ENCODE measurements at places on chromosomes 16 and 17. TPM values are rescaled to one million over a fixed set of nuclear protein-coding genes. Genes with fewer than 3 reads are reported as not detected.

BICDL2 gene
- 2.6 TPM for total RNA-seq

GTF3C1 gene
- total RNA-seq = 53.6 TPM

AATK gene
- 4.1 TPM for total RNA-seq

FBXO39 gene
- 0.76 TPM for total RNA-seq
